Activated CD8-positive, alpha-beta memory T cell treated with anti-CD3 and anti-CD28 coated beads, Interleukin-2, amount 10 ng/mL, durations not matched to agents 7 days and 5 days (primary cell): ENCODE measurements at places on chromosomes 1 and 21.

GRCh38 chr1:67818725-67819301 lies 14.5 kb downstream of the GNG12 start:
- no peak overlapping the region for H3K4me3 ChIP-seq
- no peaks in the 10 kb centered on the region for H3K4me1 ChIP-seq
- H3K36me3 ChIP-seq: no peaks in the 10 kb centered on the region
- H3K27ac ChIP-seq: no peak overlapping the region

DNA sequence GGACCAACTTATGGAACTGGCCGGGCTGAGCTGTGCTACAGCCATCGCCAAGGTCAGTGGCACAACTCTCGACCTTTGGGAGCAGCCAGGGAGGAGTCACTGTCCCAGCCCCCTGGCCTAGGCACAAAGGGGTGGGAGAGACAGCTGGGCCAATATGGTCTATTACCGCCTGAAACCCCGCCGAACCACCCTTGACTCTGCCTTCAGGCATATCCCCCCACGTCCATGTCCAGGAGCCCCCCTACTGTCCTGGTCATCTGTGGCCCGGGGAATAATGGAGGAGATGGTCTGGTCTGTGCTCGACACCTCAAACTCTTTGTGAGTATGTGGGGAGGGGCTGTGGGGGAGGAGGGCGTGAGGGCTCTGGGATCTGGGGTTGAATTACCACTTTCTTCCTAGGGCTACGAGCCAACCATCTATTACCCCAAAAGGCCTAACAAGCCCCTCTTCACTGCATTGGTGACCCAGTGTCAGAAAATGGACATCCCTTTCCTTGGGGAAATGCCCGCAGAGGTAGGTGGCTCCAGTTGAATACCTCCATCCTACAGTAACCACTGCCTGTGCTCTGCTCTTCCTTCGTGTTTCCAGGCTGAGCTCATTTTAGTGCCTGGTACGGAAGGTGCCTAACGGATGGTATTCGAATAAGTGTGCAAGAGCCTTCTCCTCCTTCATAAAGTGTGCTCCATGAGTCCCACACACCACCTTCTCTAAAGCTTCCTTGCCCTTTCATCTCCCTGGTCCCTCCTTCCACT lies 758 bp downstream of the NAXE start:
- H3K27me3 ChIP-seq: no peaks in the 10 kb centered on the region
- DNase-seq: no peak
- peaks cover 28% of the 10 kb centered on the region for H3K4me1 ChIP-seq

DNA sequence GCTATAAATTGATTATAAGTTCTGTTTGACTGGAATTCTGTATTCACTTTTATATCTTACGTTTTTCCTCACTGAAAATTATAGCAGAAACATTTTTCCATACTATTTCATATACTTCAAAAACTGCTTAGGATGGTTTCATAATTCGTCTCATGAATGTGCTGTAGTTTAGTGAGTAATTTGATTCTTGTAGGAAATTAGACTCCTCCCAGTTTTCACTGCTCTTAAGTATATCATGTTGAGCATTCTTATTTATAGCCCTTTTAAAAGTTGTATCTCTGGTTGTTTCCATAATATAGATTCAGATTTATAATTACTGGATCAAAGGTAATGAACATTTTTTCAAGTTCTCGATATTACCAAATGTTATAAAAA lies 250.6 kb downstream of the FMN2 start:
- no peak overlapping the region for H3K4me3 ChIP-seq
- H3K4me1 ChIP-seq: no peaks in the 10 kb centered on the region
- no peaks in the 10 kb centered on the region for H3K27me3 ChIP-seq
- DNase-seq: no peak
- no peak overlapping the region for H3K27ac ChIP-seq

GRCh38 chr1:183962903-183963302 lies 74.6 kb downstream of the COLGALT2 start:
- no peak for DNase-seq
- no peak overlapping the region for H3K4me3 ChIP-seq
- H3K36me3 ChIP-seq: peaks cover 13% of the 10 kb centered on the region
- peaks cover 22% of the 10 kb centered on the region for H3K4me1 ChIP-seq
- H3K27me3 ChIP-seq: no peaks in the 10 kb centered on the region

GRCh38 chr1:14340002-14340785 lies 258.3 kb upstream of the KAZN start:
- no peaks in the 10 kb centered on the region for H3K27me3 ChIP-seq
- H3K27ac ChIP-seq: no peak overlapping the region
- H3K36me3 ChIP-seq: no peaks in the 10 kb centered on the region
- no peaks in the 10 kb centered on the region for H3K4me1 ChIP-seq
- DNase-seq: no peak
- H3K4me3 ChIP-seq: no peak overlapping the region

- no peaks in the 10 kb centered on the region for H3K36me3 ChIP-seq
- peaks cover 15% of the 10 kb centered on the region for H3K4me1 ChIP-seq
- no peaks in the 10 kb centered on the region for H3K27me3 ChIP-seq
- H3K27ac ChIP-seq: no peak overlapping the region
These were observed 24.5 kb downstream of the ADARB1 start for GRCh38 chr21:45098867-45099266.

- H3K4me1 ChIP-seq: peaks cover 42% of the 10 kb centered on the region
- no peak overlapping the region for H3K4me3 ChIP-seq
- no peaks in the 10 kb centered on the region for H3K36me3 ChIP-seq
- no peak for DNase-seq
- H3K27me3 ChIP-seq: no peaks in the 10 kb centered on the region
These were observed 34.9 kb downstream of the RSPH1 start for GRCh38 chr21:42461185-42461520.

DNA sequence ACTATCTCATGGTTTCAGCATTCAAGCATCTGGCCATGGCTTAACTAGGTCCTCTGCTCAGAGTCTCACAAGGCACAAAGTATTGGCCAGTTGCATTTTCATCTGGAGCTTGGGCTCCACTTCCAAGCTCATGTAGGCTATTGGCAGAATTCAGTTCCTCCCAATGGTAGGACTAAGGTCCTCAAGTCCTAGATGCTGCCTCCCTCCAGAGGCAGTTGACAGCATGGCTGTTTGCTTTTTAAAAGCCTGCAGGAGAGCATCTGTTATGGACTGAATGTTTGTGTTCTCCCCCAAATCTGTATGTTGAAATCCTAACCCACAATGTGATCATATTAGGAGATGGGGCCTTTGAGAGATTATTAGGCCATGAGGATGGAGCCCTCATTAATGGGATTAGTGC lies 38.0 kb upstream of the HLX start:
- no peaks in the 10 kb centered on the region for H3K36me3 ChIP-seq
- no peaks in the 10 kb centered on the region for H3K4me1 ChIP-seq
- no peak overlapping the region for H3K27ac ChIP-seq

GRCh38 chr1:230983811-230984210 lies 4.9 kb downstream of the ARV1 start:
- peaks cover 6% of the 10 kb centered on the region for H3K4me1 ChIP-seq
- H3K36me3 ChIP-seq: peaks cover 9% of the 10 kb centered on the region
- no peak overlapping the region for H3K27ac ChIP-seq
- no peak overlapping the region for H3K4me3 ChIP-seq
- H3K27me3 ChIP-seq: no peaks in the 10 kb centered on the region

DNA sequence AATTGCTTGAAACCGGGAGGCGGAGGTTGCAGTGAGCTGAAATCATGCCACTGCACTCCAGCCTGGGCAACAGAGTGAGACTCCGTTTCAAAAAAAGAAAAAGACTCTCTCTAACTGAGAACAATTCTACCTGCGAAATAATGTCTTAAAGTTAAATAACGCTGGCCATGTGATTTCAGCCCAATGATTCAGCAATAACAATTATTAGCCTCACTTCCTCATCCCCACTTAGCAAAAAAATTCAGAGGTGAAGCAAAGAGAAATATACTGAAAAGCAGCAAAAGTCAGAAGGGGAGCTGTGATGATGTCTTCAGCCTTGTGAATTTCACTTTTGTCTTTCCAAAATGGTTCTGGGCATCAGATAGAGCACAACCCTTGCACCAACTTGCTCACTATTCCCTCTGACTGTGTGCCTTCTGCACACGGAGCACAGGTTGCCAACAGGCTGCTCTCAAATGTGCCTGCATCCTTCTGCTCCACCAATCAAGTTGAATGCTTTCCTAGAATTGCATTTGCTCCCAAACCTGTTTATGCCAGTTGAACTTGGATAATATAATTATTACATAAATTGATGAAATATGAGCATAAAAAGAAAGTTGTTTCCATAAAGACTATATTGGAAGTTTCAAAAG lies 79.8 kb upstream of the IPO9 start:
- peaks cover 30% of the 10 kb centered on the region for H3K27me3 ChIP-seq
- H3K4me3 ChIP-seq: no peak overlapping the region
- H3K36me3 ChIP-seq: no peaks in the 10 kb centered on the region
- no peak overlapping the region for H3K27ac ChIP-seq

DNA sequence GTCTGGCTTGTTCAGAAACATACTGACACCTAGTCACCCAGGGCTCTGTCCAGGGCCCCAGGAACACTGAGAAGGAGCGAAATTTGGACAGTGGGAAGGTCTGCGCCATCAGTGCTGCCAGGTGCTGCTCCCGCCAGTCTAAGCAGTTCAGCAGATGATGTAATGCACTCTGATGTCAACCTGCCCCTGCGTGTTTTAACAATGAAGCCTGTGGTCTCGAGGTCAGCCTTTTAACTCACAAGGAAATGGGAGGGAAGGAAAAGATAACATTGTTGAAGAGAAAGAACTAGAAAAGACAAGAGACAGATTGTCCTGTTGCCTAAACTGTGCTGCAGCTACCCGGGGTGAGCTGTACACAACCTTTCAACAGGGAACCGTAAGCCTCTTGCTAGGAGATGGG lies 126.6 kb upstream of the IFFO2 start:
- peaks cover 41% of the 10 kb centered on the region for H3K36me3 ChIP-seq
- no peak overlapping the region for H3K27ac ChIP-seq
- no peak for DNase-seq
- H3K4me3 ChIP-seq: no peak overlapping the region
- no peaks in the 10 kb centered on the region for H3K27me3 ChIP-seq
